Mesothelial cell of epicardium (in vitro differentiated cells): ENCODE measurements at places on chromosomes 16 and 17.

DNA sequence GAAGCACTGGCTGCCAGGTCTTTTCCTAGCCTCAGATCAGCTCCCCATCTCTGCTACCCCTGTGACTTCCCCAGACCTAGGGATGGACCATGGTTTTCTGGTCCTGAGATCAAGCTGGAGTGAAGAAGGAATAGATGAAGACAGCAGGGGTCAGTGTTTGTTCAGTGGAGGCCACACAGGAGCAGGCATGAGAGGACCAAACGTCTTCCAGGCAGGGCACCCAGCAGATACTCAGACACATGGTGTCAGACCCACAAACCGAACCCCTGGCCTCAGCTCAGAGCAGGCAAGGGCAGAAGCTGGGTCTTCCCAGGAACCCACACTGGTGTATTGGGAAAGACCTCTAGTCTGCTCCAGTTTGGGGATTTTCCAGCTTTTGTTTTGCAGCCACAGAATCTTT, 189.7 kb downstream of the IRX5 start:
- no peak for DNase-seq

DNA sequence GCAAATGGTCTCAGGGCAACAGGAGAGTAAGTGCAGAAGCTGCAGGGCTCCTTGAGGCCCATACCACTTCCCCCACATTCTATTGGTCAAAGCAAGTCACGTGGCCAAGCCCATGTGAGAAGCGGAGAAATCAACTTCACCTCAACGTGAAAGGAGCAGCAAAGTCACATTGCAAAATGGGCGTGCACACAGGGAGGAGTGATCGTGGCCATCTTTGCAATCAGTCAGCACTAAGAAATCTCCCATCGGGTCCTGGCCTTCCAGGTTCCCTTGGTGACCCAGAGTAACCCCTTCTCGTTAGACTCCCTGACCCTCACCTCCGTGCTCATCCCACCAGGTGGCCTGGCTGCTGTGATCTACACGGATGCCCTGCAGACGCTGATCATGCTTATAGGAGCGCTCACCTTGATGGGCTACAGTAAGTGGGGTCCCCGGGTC, 38.0 kb downstream of the SLC5A11 start:
- no peak for DNase-seq

DNA sequence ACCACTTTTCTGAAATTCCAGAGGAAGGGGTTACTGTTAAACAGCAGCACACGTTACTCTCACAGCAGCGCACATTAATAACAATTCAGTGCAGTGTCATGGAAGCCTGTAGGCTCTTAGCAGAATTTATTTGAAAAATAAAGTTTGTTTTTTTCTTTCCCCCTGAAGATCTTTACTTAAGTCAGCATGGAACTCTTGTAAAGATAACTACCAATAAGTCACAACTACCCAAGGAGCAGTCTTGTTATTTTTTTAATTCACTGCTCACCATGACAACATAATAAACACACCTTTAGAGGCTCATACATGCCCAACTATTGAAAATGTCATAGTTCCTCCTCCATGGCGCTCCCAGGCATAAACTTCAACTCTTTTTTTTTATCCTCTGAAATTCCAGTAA, 31.8 kb upstream of the PSMD7 start:
- no peak for DNase-seq

GRCh38 chr17:12659500-12659899, 6.2 kb upstream of the MYOCD start:
- no peak for DNase-seq

GRCh38 chr16:66859397-66860068, 15.3 kb downstream of the CA7 start:
- no peak for DNase-seq

DNA sequence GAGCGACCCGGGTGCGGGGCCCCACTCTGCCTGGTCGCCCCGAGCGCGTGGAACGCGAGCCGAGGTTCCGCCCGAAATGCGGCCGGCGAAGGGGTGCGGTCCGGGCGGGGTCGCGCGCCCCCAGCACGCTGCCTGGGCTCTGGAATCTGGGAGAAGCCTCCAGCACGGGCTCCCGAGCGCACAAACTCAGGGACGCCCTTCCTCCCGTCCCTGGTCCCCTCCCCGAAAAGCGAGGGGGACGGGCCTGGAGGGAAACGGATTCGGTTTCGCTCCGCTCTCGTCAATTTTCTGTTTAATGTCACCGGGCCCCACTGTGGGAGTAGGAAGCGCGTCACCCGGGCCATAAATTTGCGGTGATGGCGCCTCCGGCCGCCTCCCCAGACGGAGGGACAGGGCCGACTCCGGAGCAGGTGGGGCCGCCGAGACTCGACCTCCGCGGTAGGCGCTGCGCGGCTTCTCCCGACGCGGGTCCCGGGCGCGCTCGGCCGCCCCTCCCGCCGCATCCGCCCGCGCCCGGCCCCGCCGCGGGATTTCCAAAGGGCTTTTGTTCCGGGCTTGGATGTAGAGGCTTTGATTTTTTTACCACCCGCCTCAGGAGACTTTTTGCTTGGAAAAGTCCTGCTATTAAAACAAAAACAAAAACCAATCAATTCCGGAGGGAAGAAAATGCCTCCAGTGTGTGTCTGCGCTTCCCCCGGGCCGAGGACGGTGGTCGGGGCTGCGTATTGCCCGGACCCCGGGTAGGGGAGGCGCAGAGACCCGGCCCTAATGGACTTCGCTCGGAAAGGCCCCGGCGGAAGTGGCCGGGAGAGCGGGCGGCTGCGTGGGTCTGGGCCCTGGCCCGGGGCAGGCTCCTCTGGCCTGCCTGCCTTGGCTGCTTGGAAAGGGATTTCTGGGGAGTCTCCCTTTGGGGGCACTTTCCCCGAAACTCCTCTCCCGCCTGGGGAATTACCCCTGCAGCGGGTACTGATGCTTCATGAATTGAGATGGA, 7.9 kb upstream of the BAHCC1 start:
- DNase-seq: peak; percentile 77

DNA sequence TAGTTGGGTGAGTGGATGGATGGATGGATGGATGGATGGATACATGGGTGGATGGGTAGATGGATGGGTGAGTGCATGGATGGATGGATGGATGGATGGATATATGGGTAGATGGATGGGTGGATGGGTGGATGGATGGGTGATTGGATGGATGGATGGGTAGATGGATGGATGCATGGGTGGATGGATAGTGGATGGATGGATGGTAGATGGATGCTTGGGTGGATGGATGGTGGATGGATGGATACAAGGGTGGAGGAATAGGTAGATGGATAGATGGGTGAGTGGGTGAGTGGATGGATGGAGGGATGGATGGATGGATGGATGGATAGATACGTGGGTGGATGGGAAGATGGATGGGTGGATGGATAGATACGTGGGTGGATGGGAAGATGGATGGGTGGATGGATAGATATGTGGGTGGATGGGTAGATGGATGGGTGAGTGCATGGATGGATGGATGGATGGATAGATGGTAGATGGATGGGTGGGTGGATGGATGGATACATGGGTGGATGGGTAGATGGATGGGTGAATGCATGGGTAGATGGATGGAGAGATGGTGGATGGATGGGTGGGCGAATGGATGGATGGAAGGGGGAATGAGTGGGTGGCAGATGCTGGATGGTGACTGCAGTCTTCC, 19.0 kb downstream of the ZNF469 start:
- DNase-seq: no peak

GRCh38 chr17:3004150-3004801, 59.1 kb downstream of the OR1D5 start:
- peak; percentile 98 for DNase-seq

- DNase-seq: peak; percentile 68
These were observed 7.4 kb upstream of the DHRS7B start for GRCh38 chr17:21119247-21119918.

- DNase-seq: peak; percentile 55
These were observed at the start of gene ACE for GRCh38 chr17:63476854-63477479. Gene ACE, plus strand, starts transcription at chr17:63477061. Its CDS starts 34 bp downstream, at chr17:63477095.
